ENCODE measurements at places on chromosomes 1 and 21.

- no peak for DNase-seq
Observed at GRCh38 chr1:232697187-232697822, 67.4 kb upstream of the SIPA1L2 start.

GRCh38 chr1:3170561-3171453 lies 101.8 kb downstream of the PRDM16 start:
- no peak for DNase-seq

DNA sequence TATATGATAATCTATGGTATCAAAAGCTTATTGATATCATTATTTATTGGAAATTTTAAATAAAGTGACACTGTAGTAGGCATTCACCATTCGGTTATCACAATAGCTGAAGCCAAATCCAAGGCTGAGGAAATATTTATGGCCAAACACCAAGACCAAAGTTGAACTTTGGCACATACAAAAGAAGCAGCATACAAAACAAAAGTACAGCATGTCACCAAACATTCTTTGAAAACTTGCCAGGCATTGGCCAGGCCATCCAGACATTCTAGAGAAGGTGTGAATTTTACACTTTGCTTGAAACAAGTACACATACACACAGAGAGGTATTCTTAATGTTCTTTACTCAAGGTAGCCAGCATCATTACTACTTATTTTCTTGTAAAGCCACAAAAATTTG lies 544.4 kb upstream of the CXADR start:
- no peak for DNase-seq

DNA sequence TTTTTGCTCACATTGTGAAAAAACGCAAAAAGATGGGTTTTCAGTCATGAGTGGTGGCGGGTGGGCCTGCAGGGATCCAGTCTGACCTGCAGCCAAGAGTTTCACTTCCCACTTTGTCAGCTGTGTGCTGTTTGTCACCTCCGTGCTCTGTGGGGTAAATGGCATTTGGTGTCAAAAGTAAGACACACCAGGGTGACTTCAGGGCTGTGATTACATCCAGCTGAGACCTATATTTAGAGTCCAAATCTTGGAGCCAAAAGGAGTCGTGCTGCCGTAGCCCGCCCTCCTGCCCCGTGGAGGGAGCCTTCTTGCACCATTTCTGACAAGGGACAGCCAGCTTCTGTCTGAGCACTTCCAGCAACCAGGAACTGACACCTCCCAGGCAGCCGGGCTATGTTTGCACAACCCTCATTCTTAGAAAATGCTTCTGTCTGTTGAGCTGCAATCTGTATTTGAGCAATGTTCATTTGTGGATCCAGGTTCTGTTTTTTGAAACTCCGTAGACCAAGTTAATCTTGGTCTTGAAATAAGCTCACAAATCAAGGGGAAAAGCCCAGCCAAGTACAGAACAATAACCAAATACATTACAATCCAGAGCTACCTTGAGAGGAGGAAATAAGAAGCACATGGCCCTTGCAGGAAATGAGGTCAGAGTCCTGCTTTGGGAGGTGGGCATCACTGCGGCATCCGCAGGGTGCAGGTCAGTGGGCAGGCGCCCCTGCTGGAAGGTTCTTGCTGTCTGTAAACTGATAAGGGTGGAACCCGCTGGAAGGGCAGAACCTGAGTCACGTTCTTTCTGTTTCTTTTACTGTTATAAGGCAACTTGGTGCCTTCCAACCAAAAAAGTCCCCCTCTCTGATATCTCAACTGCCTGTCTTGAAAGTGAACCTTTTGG lies 14.4 kb downstream of the ABCG1 start:
- no peak for DNase-seq

DNA sequence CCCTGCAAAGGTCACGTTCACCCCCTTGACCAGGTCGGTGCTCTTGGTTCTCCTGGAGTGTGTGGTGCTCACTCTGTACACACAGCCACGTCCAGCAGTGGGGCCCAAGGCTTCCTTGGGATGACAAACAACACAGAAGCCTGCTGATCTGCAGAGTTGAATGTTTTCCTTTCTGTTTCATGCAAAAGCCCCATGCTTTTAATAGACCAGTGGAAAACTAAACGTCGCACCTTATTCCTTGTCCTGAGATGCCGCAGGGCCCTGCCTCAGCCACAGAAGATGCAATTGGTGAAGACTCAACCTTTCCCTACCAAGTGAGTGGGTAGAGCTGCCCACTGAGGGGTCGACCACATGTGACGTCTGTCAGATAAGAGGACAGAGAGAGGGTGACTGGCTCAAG lies 5.8 kb upstream of the PDPN start:
- no peak for DNase-seq

- DNase-seq: no peak
Observed at GRCh38 chr1:36522021-36522420, 39.3 kb upstream of the CSF3R start.

DNA sequence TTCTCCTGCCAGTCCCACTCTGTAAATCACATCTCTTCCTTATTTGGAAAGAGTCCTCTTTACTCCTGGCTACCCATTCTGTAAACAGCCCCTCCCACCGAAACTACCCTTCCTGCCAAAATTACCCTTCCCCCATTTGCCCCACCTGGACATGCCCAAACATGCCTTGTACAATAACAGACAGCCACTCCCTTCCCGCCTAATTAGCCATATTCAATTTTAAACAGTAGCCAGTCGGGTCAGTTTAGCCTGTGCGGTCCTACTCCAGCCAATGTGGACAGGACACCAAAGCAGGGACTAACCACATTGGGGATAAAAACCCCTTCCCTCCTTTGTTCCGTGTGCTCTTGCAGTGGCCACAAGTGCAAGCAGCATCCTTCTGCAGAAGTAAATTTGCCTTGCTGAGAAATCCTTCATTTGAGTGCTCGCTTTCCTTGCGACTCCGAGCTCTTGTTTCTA lies 56.3 kb upstream of the MAP10 start:
- DNase-seq: no peak

DNA sequence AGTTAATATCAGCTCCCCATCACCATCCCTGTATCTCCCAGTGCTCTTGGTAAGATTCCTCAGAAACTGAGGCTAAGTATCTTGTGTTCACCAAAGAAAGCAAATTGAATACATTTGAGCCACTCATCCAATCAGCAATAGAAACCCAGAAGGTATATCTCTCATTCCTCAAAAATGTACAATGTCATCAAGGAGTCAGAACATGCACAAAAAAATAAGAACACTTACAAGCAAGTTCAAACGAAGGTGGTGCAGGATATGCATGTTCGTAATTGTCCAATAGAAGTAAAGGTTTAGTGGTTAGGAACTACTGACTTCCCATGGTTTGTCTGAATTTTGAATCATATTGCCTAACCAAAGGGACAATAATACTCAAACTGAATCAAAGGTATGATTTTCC lies 24.3 kb downstream of the RXRG start:
- DNase-seq: no peak

DNA sequence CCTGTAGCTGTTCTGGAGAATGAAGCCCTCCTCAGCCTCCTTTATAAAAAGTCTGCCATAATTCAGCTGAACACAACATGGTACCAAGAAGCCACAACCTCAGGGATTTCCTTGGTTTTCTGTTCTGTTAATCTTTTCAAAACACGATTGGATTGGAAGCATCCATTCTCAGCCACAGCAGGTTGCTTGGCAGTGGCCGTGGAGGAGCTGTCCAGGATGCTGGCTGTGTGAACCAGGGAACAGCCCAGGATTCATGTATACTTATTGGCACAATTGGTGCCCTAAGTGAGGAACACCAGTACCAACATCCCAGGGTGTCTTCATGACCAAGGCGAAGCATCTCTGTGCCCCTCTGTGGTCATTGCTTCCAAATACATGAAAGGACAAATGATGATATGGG lies 393.5 kb downstream of the CAMTA1 start:
- DNase-seq: no peak

DNA sequence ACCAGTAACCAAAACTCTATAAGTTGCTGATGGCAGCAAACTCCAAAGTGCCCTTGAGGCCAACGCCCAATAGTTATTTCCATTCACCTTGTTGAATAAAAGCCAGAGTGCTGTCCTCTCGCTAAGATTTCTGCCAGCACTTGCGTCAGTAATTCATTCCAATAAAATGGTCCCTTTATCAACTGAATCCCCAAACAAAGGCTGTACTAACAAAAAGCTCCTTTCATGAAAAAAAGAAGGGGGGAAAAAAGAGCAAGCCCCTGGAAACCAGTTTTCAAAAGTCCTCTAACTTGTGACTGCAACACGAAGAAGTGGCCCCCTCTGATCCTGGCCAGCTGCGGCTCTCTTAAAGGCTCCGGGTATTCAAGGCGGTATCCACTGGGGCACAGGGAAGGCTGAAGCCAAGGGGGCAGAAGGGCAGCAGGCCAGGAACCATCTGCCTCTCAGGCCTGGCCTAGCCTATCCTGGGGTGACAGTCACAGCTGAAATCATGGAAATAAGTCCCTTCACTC lies 55.8 kb upstream of the ZNF326 start:
- no peak for DNase-seq

DNA sequence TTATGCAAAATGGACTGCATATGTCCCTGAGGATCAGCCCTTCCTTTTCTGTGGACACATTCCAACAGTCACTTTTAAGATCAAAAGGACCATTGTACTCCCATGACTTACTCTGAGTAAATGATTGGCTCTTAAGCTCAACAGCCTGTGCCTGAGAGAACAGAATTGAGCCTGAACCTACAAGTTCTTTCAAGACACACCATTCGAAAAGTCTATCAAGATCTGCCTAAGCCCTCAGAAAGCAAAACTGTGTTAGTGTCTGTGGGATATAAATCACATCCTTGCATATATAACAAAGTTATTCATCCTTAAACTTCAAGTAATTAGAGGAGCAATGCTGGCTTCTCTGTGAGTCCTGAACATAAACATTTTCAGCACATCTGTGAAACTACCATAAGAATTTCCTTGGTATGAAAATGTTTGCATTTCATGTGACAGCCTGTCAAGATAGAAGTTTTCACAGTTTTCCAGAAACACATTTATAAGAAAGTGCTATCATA lies 41.6 kb downstream of the PCNX2 start:
- DNase-seq: no peak

GRCh38 chr1:162026881-162027280 lies 3.2 kb upstream of the OLFML2B start:
- DNase-seq: no peak

GRCh38 chr1:37732111-37732780 lies 32.7 kb downstream of the EPHA10 start:
- DNase-seq: no peak

GRCh38 chr1:214403431-214403830 lies 122.5 kb downstream of the SMYD2 start:
- no peak for DNase-seq

DNA sequence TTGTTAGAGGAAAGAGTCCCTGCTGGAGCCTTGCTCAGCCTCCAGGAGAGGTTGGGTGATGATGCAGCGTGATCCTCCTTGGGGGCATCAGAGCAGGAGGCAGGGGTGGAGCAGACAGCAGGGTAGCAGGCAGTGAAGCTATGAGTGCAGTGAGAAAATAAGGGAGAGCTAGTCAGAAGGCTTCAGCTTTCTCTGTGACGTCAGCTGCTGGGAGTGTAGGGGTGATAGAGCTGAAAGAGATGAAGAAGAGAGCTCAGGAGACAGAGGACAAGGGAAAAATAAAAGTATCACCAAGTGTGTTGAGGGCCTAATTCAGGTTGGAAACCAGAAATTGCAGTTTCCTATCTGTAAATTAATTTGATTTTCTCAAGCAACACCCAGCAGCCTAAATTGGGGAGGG lies 2.2 kb upstream of the ADAM30 start:
- DNase-seq: no peak

DNA sequence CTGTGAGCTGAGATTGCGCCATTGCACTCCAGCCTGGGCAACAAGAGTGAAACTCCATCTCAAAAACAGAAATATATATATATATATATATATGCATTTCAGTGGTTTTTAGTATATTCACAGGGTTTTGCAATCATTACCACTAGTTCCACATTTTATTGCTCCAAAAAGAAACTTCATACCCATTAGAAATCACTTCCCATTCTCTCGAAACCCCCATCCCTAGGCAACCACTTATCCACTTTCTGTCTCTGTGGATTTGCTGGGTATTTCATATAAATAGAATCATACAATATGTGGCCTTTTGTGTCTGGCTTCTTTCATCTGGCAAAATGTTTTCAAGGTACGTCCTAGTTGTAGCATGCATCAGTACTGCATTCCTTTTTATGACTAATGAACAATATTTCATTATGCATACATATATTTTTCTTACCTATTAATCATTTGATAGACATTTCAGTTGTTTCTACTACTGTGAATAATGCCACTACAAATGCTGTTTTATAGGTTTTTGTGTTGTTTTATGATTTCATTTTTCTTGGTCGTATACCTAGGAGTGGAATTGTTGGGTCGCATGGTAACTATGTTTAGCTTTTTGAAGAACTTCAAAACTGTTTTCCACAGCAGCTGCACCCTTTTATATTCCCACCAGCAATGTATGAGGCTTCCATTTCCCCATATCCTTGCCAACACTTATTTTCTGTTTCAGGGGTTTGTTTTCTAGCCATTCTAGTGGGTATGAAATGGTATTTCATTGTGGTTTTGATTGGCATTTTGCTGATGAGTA lies 95.9 kb downstream of the PHTF1 start:
- no peak for DNase-seq

DNA sequence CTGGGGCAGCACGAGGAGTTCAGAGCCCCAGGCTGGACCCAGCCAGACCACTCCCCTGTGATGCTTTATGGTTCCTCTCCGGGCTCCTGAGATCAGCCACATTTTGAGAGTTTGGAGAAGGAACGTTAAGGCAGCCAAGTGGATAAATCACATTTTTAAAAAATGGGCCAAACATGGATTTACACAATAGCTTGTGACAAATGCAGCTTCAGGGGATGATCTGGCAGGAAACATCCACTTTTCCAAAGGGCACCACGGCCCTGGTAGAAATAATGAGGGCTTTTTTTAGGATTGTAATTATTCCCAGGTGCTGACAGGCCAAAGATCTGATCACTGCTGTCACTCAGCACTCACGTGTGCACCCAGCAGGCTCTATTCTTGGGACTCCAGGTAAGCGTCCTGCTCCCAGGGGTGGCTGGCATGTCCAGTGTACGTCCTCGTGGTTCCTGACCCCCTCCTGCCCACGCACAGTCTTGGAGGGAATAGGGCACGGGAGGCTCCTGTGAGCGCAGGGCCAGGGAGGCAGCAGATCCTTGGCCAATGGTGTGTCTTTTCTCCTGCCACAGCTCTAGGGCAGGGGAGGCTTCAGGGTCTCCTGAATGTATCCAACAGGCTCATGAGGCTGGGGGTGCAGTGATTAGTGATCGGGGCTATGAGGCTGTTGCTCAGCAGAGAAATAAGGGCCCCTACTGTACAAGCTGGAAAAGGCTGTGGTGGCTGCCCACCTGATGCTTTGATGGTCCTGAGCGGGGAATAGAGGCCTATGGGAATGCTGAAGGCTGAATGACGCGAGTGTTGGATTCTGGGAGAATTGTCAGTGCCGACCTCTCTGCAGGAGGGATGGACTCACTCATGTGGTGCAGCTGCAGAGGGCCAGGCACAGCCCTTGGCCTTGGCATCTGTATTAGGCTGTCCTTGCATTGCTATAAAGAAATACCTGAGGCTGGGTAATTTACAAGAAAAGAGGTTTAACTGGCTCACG lies 415.7 kb downstream of the PTPRU start:
- DNase-seq: no peak
